Left lung (tissue), 14 donors: ENCODE measurements at places on chromosomes 12 and 14. TPM values are rescaled to one million over a fixed set of nuclear protein-coding genes. Genes with fewer than 3 reads are reported as not detected.

The RERG gene
- 11.5 TPM for total RNA-seq

GRCh38 chr14:104941508-104942365 is 17.1 kb downstream of the PLD4 start:
- no peak for DNase-seq
- no peaks in the 10 kb centered on the region for H3K36me3 ChIP-seq
- H3K4me3 ChIP-seq, result no peak overlapping the region
- no peaks in the 10 kb centered on the region for H3K27me3 ChIP-seq
- H3K27ac ChIP-seq, result no peak overlapping the region

GRCh38 chr14:22974530-22975313 is 7.6 kb downstream of the AJUBA start:
- peaks cover 15% of the 10 kb centered on the region for H3K36me3 ChIP-seq
- DNase-seq, result no peak
- no peak overlapping the region for H3K4me3 ChIP-seq
- H3K4me1 ChIP-seq, result peaks cover 29% of the 10 kb centered on the region
- H3K27ac ChIP-seq, result no peak overlapping the region

GRCh38 chr12:104748790-104749189 is 209.3 kb downstream of the SLC41A2 start:
- DNase-seq, result no peak
- no peak overlapping the region for H3K27ac ChIP-seq
- no peaks in the 10 kb centered on the region for H3K27me3 ChIP-seq
- H3K36me3 ChIP-seq, result no peaks in the 10 kb centered on the region
- H3K4me1 ChIP-seq, result no peaks in the 10 kb centered on the region
- H3K4me3 ChIP-seq, result no peak overlapping the region

DNA sequence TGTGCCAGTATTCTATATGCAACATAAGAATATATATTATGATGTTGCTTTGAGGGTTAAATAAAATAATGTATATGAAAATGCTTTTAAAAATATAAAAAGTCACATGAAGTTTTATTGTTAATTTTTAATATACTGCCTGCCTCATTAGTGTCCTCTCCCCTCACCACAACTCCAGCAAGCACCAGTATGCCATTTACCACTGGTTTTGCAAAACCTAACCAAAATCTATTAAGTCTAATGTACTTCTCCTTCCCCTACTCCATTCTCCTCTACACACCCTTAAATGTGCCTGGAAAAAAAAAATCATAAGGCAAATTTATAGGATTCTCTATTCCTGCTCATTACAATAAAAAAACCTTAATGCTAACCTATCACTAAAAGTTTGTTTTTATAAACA is 24.0 kb upstream of the GNG2 start:
- H3K27ac ChIP-seq, result no peak overlapping the region
- H3K4me3 ChIP-seq, result no peak overlapping the region
- DNase-seq, result no peak
- no peaks in the 10 kb centered on the region for H3K27me3 ChIP-seq
- H3K4me1 ChIP-seq, result no peaks in the 10 kb centered on the region

DNA sequence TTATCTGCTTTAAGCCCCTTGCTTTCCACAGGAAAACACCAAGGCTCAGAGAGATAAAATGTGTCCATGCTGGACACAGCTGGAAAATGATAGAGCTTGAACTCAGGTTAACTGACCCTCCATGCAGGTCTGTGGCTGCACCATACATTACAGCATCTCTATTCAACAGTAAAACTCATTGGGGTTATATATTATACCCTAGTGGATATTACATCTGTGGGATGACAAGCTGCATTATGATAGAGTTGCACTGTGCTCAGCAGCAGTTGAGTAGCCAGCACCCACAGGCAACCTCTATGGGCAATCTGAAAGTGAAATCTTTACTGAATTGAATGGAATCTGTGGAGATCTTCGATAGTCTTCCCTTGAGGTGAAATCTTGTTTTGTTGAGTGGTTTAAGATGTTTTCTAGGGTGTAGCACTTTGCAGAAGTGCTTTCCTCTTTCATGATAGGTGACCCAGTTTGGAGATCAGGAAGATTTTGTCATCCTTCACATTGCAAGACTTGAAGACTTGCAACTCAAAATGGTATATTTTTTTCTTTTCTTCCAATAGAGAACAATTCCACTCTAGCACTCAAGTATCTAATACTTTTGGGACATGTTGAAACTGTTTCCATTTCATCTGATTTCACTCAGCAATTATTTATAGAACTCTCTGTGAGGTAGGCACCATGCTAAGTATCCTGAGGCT is 389.2 kb downstream of the RAD51B start:
- no peaks in the 10 kb centered on the region for H3K36me3 ChIP-seq
- H3K4me3 ChIP-seq, result no peak overlapping the region
- H3K27me3 ChIP-seq, result no peaks in the 10 kb centered on the region
- no peak overlapping the region for H3K27ac ChIP-seq
- no peak for DNase-seq
